D341Med (cell line): ENCODE measurements at places on chromosomes 11 and 22.

DNA sequence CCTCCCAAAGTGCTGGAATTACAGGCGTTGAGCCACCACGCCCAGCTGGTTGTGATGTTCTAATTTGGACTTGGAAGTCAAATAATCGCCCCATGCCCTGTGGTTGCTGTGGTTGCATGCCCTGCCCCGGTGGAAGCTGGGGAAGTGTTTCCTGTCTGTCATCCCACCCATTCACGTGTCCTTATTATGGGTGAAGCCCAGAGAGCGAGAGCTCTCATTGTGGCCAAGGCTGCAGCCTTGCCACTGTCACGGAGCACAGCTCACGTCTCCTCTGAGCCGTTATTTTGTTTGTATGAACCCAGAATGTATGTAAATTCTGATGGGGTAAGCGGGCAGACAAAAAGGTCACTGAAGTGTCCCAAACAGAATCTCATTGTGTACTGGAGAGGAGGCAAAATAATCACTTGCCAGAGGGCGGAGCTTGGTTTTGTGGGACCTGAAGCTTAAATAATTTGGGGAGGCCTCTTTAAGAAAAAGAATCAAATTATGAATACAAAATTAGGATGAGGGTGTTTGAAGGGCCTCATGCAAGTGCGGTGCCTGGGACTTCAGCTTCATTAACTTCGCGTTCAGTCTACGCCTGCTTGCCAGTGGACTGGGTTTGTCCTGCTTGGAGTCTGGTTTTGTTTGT lies 25.8 kb upstream of the TREH start:
- DNase-seq = no peak

- no peak for DNase-seq
These were observed 35.2 kb downstream of the OR2AG2 start for GRCh38 chr11:6736495-6737121.

DNA sequence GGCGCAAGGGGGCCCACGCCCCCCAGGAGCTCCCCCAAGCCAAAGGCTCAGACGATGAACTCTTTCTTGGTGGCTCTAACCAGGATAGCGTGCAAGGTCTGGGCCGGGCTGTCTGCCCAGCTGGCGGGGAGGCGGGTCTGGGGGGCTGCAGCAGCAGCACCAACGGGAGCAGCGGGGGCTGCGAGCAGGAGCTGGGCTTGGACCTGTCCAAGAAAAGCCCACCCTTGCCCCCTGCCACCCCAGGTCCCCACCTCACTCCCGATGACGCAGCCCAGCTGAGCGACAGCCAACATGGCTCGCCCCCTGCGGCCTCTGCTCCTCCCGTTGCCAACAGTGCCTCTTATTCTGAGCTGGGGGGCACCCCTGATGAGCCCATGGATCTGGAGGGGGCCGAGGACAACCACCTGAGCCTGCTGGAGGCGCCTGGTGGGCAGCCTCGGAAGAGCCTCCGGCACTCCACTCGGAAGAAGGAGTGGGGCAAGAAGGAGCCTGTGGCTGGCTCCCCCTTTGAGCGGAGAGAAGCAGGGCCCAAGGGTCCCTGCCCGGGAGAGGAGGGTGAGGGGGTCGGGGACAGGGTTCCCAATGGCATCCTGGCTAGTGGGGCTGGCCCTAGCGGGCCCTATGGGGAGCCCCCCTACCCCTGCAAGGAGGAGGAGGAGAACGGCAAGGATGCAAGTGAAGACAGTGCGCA lies 21.6 kb upstream of the TMEM191C start:
- no peak for DNase-seq

- DNase-seq = peak; percentile 72
These were observed 13.5 kb upstream of the DTX4 start for GRCh38 chr11:59158206-59159068.

GRCh38 chr11:2204361-2205213 lies 33.0 kb upstream of the TH start:
- DNase-seq = peak; percentile 28

DNA sequence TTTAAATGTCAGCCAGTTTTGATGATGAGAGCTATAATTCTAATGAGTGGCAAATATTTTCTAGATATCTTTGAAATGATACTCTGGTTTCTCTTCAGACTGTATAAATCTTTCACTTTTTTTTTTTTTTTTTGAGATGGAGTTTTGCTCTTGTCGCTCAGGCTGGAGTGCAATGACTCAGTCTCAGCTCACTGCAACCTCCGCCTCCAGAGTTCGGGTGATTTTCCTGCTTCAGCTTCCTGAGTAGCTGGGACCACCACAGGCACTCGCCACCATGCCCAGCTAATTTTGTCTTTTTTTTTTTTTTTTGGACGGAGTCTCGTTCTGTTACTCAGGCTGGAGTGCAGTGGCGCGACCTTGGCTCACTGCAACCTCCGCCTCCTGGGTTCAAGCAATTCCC lies 113.6 kb downstream of the TEAD1 start:
- no peak for DNase-seq

- DNase-seq = no peak
These were observed 12.9 kb downstream of the STARD10 start for GRCh38 chr11:72781063-72781312.

DNA sequence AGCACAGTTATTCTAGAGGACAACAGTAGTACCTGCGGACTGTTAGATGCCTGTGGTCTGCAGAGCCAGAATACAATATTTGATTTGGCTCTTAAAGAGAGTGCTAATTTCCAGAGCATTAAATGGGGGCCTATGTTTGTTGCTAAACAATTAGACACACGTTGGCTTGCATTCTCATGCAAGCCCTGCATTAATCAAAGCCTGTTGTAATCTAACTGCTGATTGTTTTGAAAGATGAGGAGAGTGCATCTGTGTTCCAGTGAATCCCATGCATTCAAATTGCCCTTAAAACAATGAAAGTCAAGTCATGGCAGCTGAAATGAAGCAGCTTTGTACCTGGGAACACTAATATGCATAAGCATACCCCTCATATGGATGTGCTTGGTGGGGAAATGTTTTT lies 419.4 kb downstream of the DYNC2H1 start:
- DNase-seq = no peak

DNA sequence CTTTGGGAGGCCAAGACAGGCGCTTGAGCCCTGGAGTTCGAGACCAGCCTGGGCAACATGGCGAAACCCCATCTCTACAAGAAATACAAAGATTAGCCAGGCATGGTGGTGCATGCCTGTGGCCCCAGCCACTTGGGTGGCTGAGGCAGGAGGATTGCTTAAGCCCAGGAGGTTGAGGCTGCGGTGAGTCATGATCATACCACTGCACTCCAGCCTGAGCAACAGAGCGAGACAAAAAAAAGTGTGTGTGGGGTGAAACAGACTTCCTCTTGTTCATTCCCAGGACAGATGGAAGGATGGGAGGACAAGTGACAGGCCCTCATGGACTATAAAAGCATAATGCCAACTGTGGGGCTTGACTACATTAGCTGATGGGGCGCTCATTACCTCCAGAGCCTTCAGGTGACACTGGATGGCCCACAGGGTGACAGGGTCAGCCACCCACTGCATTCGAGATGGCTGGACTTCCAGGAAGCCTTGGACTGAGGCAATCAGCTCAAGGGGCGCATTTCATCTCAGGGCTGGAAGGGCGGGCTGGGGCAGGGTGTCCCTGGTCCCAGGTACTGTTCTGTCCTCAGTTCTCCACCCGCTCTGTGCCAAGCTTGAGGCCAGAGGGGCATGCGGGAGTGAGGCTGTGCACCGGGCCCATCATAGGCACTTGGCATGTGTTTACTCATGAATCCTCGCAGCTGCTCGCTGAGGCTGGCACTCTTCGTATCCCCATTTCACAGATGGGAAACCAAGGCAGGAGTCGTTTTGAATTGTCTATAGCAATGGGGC lies 12.5 kb downstream of the NPTXR start:
- no peak for DNase-seq

DNA sequence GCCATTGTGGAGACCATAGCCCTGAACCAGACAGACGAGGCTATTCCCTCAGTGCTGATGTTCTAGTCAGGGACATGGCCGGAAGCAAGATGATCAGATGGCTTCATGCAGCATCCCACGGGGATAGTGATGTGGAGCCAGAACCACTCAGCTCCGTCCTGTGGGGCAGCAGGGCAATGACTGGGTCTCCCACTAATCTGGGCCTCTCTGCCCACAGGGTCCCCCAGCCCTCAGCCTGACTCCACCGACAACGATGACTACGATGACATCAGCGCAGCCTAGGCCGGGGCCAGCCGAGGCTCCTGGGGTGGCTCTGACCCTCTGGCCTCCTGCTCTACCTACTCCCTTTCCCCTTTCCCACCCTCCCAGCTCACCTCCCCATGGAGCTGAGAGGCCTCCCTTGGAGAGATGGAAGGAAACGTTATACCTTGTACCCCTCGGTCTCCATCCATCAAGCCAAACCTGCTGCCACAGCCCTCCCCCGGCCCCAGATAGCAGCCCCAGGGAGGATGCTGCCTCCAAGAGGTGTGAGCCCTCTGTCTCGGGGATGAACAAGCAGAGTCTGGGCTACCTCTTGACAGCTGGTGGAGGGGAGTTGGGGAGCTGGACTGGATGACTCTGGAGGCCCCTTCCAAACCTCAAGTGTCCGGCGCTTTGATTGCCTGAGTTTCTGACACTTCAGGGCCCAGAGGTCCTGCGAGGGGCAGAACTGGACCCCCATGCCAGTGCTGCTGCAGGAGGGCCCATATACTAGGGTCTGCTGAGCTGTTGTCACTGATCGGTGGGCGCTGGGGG lies 47.8 kb downstream of the CD6 start:
- no peak for DNase-seq

- DNase-seq = no peak
These were observed 25.2 kb downstream of the CLMP start for GRCh38 chr11:123169821-123170220.

DNA sequence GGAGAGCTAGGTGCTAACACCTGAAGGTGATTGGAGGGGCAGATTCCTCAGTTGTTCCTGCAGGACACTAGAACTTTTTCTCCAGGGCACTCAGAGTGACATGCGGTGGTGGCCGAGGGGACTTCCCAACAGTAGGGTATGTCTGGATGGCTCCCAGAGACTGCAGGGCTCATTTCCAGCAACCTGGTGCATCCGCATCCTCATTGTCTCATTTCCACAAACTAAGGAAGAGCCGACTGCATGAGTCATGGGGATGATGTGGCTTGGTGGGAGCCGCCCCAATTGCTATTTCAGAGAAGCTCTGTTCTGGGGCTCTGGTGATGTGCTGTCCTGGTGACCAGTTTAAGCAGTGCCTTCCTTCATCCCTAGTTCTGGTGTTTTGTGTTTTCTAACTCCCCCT lies 2.8 kb upstream of the ROBO4 start:
- DNase-seq = no peak

GRCh38 chr22:23225724-23226496 lies 45.6 kb downstream of the BCR start:
- DNase-seq = no peak

- no peak for DNase-seq
These were observed 32.4 kb downstream of the GALNT18 start for GRCh38 chr11:11589437-11589836.

DNA sequence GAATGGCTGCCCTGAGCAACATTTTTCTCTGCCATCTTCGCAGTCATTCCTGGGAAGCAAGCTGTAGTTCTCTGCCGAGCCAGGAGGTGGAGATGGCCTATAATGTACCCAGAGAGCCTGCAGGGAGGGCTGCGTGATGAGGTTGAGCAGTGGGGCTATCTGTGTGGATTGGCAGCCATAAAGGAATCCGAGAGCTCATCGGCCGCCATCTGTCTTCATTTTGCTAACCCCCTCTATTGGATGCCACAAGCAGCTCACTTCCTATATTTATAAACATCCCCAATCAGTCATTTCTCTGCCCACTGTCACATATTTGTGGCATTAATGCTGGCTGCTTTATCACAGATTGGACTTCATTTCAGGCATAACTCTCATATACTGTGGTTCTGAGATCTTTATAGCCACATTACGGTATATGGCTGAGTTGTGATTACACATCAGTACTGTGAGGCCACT lies 209.5 kb downstream of the NTM start:
- peak; percentile 71 for DNase-seq

GRCh38 chr11:77883775-77884174 lies 62.8 kb downstream of the AAMDC start:
- DNase-seq = no peak

DNA sequence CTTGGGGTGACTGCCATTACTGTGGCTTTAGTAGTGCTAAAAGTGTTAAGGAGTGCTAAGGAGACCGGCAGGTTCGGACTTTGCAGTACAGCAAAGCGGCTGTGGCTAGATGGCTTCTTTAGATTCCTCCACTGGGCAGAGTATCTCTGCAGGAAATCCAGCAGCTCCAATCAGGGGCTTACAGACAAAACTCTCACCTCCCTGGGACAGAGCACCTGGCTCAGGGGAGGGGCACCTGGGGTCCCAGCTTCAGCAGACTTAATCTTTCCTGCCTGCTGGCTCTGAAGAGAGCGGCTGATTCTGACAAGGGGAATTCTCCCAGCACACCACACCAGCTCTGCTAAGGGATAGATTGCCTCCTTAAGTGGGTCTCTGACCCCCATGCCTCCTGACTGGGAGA lies 668.8 kb upstream of the TENM4 start:
- no peak for DNase-seq

DNA sequence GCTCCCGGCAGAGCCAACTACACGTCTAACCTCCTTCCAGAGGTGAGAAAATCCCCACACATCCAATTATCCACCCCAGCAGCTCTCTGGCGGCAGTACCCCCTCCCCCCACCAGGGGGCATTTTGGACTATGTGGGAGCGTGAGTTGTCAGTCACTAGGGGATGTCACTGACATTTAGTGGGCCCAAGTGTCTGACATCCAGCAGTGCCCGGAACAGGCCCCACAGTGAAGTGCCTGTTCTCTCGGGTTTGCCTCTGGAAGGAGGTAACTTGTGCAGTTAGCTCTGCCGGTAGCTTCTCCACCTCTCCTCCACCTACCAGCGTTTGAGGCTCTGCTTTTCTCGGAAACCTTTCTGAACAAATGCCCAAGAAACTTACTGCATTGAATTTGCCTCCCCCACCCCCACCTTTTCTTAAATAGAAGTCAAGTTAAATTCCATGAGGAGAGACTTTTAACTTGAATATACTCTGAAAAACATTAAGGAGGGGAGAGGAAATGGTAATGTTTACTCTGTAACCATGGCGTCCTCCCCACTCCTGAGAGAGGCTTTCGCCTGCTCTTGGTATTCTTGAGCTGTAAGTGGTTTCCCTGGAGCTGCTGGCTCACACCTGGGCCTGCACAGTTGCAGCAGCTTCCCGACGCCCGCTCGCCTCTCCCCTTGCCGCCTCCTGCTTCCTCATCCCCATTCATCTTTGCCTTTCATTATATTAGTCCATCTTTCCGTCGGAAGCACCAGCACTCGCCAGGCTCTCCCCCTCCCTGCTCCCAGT lies 112.8 kb downstream of the WNT7B start:
- peak; percentile 83 for DNase-seq

DNA sequence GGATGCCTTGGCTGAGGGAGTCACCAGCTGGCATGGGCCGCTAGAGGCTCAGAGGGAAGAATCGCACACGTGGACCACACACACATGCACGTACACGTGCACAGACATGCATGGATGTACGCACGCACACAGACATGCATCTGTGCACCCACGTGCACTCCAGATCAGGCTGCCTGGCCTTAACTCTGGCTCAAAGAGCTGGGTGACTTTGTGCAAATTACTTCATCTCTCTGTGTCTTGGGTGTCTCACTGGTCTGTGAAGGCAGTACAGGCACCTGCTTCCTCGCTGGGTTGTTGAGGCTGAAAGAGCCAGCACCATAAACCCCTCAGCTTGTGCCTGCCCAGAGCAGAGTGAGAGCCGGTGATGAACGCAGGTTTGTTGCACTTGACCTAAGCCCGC lies 28.7 kb downstream of the TMPRSS6 start:
- no peak for DNase-seq

- no peak for DNase-seq
These were observed 13.5 kb downstream of the MYEOV start for GRCh38 chr11:69307421-69307820.

GRCh38 chr11:128424851-128425285 lies 162.5 kb downstream of the ETS1 start:
- DNase-seq = no peak

- DNase-seq = peak; percentile 9
These were observed 15.8 kb downstream of the A4GALT start for GRCh38 chr22:42704896-42705295.
